ENCODE measurements at places on chromosomes 1 and 21.

DNA sequence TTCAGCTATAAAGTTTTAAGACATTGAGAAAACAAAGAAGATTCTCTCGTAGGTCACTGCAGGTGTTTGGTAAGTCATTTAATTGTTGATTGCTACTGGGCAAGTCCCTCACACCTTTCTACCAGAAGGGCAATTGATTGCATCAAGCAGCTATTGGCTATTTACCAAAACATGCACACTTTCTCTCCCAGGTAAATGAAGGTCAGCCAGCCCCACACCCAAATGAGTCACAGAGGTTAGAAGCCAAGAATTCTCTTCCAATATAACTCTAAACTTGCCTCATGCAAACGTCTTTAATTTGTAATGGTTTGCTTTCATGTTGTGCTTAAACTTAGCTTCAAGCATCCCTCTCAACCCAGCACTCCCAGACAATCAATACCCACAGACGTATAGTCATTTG is 475.3 kb upstream of the ADGRL2 start:
- no peak for DNase-seq

DNA sequence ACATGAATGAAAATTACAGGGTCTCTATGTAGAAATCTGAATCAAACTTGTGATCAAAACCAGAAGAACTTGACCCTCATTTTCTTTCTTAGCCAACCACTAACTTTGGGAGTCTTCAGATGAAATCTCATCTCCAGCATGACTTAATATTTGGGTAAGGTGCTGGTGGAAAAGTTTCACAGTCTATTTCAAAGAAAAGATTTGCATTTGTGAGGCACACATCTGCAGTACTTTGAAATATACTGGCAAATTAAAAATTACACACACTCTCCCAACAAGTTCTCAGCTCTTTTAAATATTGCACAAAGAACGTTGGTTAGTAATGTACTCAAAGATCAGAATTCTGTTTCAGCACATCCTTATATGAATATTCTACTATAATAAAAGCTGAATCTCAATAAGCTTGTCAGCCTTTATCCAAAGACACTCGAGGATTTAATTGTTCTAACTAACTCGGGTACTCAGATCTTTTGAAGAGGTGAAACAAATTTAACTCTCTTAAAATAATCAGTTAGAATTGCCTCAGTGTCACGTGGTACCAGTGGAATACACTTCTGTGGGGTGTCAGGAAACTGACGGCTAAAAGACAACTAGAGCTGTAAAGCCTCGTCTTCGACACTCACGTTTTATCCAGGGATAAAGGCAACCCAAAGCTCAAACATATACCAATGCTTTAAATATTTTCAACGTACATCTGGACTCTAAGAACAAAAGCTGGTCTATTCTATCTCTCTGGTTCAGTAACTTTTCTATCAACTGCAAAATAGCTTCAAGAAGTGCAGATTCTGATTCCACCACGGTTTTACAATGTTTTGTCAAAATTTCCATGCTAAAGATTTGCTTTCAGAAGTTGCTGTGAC is 19.0 kb downstream of the SAMSN1 start:
- no peak for DNase-seq

GRCh38 chr1:60763741-60764140 is 318.6 kb upstream of the NFIA start:
- no peak for DNase-seq

GRCh38 chr1:214351551-214352277 is 70.8 kb downstream of the SMYD2 start:
- DNase-seq = no peak

DNA sequence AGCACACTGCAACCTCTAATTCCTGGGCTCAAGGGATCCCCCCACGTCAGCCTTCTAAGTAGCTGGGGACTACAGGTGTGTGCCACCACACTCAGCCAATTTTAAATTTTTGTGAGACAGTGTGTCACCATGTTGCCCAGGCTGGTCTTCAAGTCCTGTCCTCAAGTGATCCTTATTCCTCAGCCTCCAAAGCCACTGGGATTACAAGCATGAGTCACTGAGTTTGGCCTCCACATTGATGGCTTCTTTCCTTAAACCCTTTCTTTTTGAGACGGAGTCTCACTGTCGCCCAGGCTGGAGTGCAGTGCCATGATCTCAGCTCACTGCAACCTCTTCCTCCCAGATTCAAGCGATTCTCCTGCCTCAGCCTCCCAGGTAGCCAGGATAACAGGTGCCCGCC is 7.6 kb downstream of the KPNA6 start:
- DNase-seq = no peak

- DNase-seq = no peak
Observed at GRCh38 chr21:34669149-34669879, 520 bp downstream of the CLIC6 start.

GRCh38 chr21:44527983-44528633 is 11.9 kb downstream of the KRTAP10-1 start:
- DNase-seq = no peak

- no peak for DNase-seq
Observed at GRCh38 chr1:219277304-219278105, 103.8 kb downstream of the LYPLAL1 start.

- DNase-seq = no peak
Observed at GRCh38 chr21:41695513-41695912, 71.3 kb downstream of the RIPK4 start.

DNA sequence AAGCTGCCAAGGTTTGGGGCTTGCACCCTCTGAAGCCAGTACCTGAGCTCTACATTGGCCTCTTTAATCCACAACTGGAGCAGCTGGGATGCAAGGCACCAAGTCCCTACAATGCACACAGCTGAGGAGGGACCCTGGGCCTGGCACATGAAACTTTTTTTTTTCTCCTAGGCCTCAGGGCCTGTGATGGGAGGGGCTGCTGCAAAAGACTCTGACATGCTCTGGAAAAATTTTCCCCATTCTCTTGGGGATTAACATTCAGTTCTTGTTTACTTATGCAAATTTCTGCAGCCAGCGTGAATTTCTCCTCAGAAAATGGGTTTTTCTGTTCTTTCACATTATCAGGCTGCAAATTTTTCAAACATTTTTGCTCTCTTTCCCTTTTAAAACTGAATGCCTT is 1072.2 kb downstream of the BRINP3 start:
- no peak for DNase-seq

DNA sequence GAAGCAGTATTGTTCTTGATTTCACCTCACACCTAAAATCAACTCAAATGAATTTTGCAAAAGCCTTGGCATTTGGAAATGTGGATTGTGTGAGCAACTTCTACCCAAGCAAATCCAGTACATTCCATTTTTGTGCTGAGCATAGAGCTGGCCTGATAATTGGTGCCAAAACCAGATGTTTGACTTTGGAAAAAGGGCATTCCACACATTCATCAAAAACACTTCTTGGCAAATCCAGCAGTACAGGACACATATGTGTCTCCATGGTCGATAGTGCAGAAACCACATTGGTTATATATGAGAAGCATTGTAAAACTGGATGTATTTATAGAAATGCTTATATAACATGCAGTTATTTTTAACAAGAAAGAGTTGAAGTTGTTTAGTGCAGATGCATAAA is 210.4 kb downstream of the KCNK2 start:
- DNase-seq = no peak

DNA sequence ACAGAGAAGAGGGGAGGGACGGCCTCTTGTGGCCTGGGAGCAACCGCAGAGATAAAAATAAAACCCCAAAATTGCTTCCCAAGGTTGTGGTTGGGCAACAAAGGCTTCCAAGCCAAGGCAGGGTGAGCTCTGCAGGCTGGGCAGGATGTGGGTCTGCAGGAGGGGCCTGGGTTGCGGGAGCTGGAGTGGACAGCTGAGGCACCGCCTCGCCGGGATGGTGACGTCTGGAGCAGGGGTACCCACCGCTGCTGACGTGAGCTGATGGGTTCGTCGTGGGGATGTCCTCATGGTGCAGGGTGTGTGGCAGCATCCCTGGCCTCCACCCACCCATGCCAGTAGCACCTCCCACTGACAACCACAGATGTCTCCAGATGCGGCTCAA is 3.7 kb downstream of the AURKAIP1 start:
- DNase-seq = no peak

GRCh38 chr1:20318971-20319370 is 28.3 kb downstream of the VWA5B1 start:
- no peak for DNase-seq

DNA sequence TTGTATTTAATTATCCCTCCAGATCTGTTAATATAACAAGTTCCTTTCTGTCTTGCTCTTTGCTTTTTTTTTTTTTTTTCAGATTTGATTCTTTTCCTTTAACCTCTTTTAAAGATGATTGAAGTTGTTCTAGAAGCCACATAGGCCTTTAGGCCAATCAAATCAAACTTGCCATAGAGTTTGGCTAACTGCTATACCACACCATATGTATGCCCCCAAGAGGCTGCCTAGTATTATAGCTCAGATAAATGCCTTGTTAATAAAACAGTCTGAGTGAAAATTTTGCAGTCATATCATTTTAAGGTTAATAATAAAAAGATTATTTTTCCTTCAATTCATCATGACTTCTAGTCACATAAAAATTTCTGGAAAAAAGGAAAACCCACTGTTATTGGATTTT is 696.0 kb upstream of the CHRM3 start:
- no peak for DNase-seq

GRCh38 chr1:183090391-183091006 is 67.3 kb downstream of the LAMC1 start:
- no peak for DNase-seq

DNA sequence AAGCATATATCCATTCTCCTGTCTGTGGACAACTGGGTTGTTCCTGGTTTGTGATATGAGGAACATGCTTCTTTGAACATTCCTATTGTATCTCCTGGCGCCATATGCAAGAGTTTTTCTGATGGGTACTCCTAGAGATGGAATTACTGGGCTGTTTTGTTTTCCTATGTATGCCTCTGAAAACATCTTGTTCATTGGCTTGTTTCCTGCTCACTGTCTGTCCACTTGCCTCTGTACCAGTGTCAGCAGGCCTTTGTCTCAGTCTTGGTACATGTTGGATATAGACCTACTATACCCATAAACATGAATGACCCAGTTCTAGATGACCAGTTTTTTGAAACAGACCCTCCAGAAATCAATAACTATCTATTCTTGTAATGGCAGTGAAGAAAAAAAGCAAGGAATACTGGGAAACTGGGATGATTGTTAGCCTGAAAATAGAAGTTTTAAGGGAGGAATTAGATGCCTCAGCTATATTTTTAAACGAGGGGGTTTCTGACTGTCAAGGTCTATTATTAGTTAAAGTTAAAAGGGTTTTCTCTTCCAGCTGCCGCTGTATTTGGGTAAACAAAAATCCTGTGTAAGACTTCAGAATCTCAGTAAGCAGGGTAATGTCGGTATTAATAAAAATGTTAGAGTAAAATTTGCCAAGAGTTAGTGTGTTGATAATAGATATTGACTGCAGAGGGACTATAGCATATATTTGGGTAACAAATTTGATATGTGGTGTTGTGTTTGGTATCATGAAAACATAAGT is 103.6 kb downstream of the RYR2 start:
- DNase-seq = no peak

DNA sequence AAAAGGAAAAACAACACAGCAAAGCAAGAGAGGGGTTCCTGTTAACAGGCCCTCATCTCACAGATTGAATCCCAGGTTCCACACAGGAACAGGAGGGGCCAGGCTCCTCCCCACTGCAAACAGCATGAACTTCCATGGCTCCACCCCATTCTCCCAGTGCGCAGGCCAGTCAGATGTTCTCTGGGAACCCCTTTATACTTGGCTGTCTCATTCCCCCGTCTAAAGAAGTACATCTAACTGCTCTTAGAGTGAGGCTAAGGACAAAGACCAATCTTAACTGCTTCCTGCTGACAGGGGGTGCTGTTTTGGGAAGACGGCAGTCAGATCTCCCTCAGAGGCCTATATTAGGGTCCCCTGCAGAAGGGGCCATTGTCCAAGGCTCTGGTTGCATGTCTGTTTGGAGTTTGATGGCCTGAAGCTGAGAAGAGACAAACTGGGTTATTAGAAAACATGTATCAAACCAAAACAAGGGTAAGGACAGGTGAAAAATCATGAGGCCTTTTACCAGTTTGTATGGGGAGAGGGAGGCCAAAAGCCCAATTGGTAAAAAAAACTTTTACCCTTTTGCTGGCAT is 10.5 kb upstream of the NASP start:
- no peak for DNase-seq
